Right cardiac atrium (tissue), 5 donors: ENCODE measurements at places on chromosomes 5 and 9. TPM values are rescaled to one million over a fixed set of nuclear protein-coding genes. Genes with fewer than 3 reads are reported as not detected.

SOHLH1 gene
- not detected for total RNA-seq

KLHL3 gene
- total RNA-seq = 39.6 TPM

ADAMTS19 gene
- total RNA-seq = 1.5 TPM

PRRC1 gene
- 33.9 TPM for total RNA-seq

PHYHD1 gene
- total RNA-seq = 64.4 TPM
